ENCODE measurements at places on chromosomes 2 and 18.
A peak's percentile ranks its signal among the peaks of the same experiment; 100 is the strongest.

DNA sequence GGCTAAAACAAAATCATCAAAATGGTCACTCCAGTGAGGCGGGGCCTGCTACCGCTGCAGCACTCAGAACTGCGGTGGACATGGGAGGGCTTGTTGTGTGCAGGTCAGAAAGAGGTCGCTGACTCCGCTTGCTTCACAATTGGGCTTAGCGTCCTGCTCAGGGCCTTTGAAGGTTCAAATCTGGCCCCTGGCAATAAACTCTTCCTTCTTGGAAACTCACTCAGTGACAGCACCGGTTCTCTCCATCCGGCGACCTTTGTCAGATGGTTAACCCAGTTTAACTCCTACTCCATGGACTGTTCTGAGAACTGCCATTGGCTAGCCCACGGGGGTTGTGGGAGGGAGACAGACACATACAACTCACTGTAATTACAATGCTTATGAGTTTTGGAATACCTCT, 29.0 kb upstream of the LAPTM4A start:
- no peak for DNase-seq

- DNase-seq, result no peak
These were observed 72.1 kb downstream of the WDSUB1 start for GRCh38 chr2:159214325-159214865.

DNA sequence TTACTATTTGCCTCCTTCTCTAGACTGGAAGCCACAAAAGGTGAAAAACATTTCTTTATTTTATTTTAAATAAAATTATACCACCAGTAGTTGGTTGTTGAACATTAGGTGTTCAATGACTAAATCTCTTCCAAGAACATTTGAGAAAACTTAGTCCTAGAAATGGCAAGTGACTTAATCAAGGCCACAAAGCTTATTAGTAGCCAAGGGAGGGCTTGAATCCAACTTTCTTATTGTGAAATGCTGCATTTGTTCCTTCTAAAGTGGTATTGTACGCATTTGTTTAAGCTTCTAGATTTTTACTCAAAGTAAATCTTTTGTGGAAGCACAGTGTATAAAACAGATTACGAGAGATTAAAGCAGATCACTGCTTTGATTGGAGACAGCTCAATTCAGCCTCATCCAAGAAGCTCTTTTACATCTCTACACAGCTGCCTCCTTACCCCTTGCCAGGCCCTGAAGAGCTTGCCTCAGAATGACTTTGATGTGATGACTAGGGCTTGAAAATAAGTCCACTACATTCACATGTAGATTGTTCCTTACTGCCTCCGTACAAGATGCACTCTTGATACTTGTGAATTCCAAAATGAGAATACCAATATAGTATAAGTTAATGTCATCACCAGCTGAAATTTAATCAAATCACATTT, 244.8 kb downstream of the XIRP2 start:
- no peak for DNase-seq

DNA sequence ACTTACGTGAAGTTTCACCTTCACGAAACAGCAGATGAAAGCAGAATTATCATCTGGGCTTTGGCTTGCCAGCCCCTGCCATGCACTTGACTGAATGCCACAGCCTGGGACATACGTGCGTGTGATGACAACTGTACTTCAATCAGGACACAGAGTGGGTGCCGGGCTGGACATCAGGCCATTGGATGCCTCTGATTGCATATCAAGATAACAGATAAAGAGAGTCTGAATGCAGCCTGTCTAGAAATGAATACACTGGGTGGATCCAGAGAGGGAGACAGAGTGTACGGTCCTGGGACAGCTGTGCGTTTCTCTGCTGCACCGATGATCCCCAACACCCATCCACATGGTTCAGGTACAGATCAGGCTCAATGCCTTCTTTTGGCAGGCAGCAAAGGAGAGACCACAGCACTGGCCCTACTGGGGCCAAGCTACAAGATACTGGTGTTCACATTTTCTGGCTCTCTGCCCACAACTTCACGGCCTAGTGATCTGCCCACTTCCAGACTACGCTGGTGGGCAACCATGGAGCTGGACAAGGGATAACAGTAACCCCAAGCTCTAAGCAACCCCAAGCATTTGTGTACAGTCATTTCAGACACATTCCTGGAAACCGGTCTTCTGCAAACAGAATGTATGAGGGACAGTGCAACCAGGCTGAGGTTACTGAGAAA, 35.6 kb downstream of the FBLN7 start:
- DNase-seq, result no peak

DNA sequence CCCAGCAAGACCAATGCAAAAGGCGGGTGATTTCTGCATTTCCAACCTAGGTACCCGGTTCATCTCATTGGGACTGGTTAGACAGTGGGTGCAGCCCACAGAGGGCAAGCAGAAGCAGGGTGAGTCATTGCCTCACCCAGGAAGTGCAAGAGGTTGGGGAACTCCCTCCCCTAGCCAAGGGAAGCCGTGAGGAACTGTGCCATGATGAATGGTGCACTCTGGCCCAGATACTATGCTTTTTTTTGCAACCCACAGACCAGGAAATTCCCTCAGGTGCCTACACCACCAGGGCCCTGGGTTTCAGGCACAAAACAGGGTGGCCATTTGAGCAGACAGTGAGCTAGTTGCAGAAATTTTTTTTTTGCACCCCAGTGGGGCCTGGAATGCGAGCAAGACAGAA, 662.6 kb upstream of the ACVR2A start:
- peak; percentile 60 for DNase-seq

DNA sequence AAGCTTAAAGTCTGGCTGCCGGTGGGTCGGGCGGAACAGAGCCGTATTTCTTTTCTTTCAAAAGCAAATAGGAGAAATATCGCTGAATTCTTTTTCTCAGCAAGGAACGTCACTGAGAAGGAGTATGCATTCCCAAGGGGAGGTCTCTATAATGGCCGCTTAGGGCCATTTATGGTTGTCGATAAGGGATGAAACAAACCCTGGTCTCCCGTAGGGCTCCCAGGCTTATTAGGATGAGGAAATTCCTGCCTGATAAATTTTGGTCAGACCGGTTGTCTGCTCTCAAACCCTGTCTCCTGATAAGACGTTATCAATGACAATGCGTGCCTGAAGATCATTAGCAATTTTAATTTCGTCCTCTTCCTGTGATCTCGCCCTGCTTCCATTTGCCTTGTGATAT, 227.7 kb upstream of the ZEB2 start:
- no peak for DNase-seq

GRCh38 chr2:158046121-158046880, 55.4 kb upstream of the UPP2 start:
- no peak for DNase-seq

DNA sequence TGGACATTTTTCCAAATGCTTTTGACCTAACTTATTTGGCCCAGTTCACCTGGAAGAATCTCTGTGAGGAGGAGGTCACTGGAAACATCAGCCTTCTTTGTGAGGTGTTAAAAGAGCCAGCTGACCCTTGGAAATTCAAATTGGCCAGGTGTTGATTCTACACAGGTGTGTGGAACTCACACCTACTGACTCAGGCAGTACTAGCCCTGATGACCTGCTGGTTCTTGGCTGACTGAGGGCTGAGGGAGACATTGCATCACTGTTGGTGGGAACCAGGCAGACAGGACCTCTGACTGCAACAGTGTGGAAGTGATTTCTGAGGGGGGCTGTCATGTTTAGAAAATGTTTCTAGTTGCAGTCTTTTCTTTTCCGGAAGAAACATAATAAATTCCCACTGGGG, 242.2 kb upstream of the LRRTM1 start:
- DNase-seq, result no peak

DNA sequence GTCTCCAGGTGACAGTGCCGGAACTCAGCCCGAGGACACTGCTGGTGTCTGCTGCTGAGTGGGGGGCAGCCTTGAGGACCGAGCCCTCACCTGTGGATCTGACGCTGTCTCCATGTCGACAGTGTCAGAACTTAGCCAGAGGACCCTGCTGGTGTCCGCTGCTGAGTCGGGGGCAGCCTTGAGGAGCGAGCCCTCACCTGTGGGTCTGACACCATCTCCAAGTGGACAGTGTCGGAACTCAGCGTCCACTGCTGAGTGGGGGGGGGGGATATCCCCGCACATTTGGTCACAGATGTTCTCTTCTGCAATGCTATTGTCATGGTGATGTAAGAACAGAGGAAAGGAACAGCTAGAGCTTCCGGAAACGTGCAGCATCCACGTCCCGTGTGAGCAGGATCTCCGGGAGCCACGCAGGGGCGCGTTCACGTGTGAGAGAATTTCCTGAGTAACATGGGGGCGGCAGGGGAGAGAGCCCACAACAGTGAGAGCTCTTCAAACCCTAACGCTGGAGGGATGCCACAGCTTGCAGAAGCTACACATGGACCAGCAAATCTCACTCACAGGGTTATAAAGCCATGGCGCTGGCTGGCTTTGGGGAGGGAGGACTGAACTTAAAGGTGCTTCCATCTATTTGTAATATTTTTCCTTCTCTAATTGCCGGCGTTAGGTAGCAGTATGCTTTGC, 250.7 kb upstream of the SALL3 start:
- no peak for DNase-seq

- DNase-seq, result no peak
These were observed 226.5 kb downstream of the SEPTIN10 start for GRCh38 chr2:109387221-109387735.

- no peak for DNase-seq
These were observed 64.1 kb downstream of the SLC66A2 start for GRCh38 chr18:79887181-79888000.

GRCh38 chr2:189657867-189658266, 3.4 kb upstream of the ASNSD1 start:
- peak; percentile 67 for DNase-seq

All from activated T-cell treated with anti-CD3 and anti-CD28 coated beads, Interleukin-2, amount 50 U/mL, for 72 hours (primary cell).